ENCODE measurements at places on chromosomes 3 and 15. TPM values are rescaled to one million over a fixed set of nuclear protein-coding genes. Genes with fewer than 3 reads are reported as not detected.

Gene DYNC1LI1
- 47.6 TPM for total RNA-seq

Gene RFT1
- total RNA-seq = 29.8 TPM

Gene PARP9
- total RNA-seq = 12.5 TPM

Gene ZBTB47
- total RNA-seq = 14.5 TPM

Gene CNTN3
- not detected for total RNA-seq

Gene TMEM108
- total RNA-seq = 0.42 TPM

Gene PRR20G
- not detected for total RNA-seq

Gene PDE8A
- total RNA-seq = 46.9 TPM

Gene ANKRD63
- total RNA-seq = not detected

Gene RETNLB
- total RNA-seq = not detected

Gene TEX55
- not detected for total RNA-seq

Gene MST1R
- total RNA-seq = 1.5 TPM

Gene LXN
- total RNA-seq = 119 TPM

Gene KBTBD13
- total RNA-seq = not detected

Gene ASB14
- not detected for total RNA-seq

Gene CPN2
- total RNA-seq = not detected

Gene CAND2
- 11.0 TPM for total RNA-seq

Gene HCN4
- not detected for total RNA-seq

Gene SPG21
- total RNA-seq = 75.3 TPM

Gene HACD2
- 23.5 TPM for total RNA-seq

Gene RFTN1
- 45.1 TPM for total RNA-seq

Gene DUOXA2
- not detected for total RNA-seq

Gene FBXW12
- not detected for total RNA-seq

Gene UCN2
- total RNA-seq = not detected

Gene NUP210
- 0.84 TPM for total RNA-seq

Gene TICRR
- 20.5 TPM for total RNA-seq

Gene PFN2
- 124 TPM for total RNA-seq

Gene FAM3D
- total RNA-seq = not detected

Gene SNX22
- total RNA-seq = 0.14 TPM

Gene SMCO1
- total RNA-seq = not detected

Gene TMA7
- 306 TPM for total RNA-seq

Gene ISLR
- total RNA-seq = not detected

Gene LEKR1
- total RNA-seq = 0.21 TPM

Gene EFCC1
- total RNA-seq = 0.73 TPM

Gene IGSF10
- not detected for total RNA-seq

Gene ARIH2
- 85.5 TPM for total RNA-seq

Gene KLF13
- total RNA-seq = 31.9 TPM

Gene ZNF717
- 6.6 TPM for total RNA-seq

Gene NLGN1
- total RNA-seq = 16.3 TPM

Gene STRC
- not detected for total RNA-seq

Gene CAPN3
- 2.2 TPM for total RNA-seq

Gene ITIH4
- 2.4 TPM for total RNA-seq
